ENCODE measurements at places on chromosomes 4 and X.

DNA sequence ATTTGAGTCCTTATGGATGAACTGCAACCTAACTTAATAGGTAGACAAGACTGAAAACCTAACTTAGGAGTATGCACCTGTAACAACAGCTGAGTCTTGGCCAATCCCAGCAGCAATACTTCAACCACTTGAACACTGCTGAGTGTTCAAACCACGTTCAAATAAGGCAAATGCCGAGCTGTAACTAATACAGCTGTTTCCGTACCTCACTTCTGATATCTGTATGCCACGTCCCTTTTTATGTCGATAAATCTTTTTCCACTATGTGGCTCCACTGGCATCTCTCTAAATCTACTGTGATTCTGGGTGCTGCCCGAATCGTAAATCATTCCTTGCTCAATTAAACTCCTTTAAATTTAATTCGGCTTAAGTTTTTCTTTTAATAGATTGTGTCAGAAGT lies 459.7 kb downstream of the INPP4B start:
- no peak for DNase-seq

GRCh38 chr4:159103384-159103990 lies 608 bp downstream of the RAPGEF2 start:
- DNase-seq: no peak

- DNase-seq: no peak
Measured at GRCh38 chr4:38003102-38003501, 42.9 kb downstream of the PTTG2 start.

GRCh38 chr4:3491681-3492405 lies 28.7 kb downstream of the DOK7 start:
- no peak for DNase-seq

GRCh38 chr4:65789805-65790204 lies 119.5 kb upstream of the EPHA5 start:
- DNase-seq: no peak

DNA sequence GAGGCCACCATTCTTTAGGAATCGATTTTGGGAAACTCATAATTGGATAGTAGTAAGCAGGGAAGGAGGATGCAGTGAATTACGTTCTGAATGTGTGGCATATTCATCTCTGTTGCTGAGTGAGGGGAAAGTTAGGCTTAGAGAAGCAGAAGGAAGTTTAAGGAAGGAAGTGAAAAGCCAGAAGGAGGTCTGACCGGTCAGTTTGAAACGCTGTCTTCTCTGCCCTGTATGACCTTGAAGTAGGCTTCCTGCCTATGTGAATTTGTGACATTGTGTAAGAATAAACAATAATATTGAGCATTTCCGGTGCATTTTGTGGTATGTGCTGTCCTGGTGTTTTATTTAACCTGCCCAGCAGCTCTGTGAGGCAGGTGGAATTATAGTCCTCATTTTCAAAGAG lies 67.3 kb downstream of the PDLIM5 start:
- DNase-seq: no peak

- DNase-seq: no peak
Measured at GRCh38 chr4:10130178-10130888, 13.7 kb upstream of the WDR1 start.

- no peak for DNase-seq
Measured at GRCh38 chr4:54746218-54746617, 88.5 kb downstream of the KIT start.

DNA sequence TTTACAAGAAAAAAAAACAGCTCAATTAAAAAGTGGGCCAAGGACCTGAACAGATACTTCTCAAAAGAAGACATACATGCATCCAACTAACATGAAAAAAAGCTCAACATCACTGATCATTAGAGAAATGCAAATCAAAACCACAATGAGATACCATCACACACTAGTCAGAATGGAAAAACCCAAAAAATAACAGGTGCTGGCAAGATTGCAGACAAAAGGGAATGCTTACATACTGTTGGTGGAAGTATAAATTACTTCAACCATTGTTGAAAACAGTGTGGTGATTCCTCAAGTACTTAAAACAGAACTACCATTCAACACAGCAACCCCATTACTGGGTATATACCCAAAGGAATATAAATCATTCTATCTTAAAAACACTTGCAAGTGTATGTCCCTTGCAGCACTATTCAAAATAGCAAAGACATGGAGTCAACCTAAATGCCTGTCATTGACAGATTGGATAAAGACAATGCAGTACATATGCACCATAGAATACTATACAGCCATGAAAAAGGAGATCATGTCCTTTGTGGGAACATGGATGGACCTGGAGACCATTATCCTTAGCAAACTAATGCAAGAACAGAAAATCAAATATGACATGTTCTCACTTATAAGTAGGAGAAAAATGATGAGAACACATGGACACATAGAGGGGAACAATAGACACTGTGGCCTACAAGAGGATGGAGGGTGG lies 97.6 kb downstream of the RAB28 start:
- no peak for DNase-seq

DNA sequence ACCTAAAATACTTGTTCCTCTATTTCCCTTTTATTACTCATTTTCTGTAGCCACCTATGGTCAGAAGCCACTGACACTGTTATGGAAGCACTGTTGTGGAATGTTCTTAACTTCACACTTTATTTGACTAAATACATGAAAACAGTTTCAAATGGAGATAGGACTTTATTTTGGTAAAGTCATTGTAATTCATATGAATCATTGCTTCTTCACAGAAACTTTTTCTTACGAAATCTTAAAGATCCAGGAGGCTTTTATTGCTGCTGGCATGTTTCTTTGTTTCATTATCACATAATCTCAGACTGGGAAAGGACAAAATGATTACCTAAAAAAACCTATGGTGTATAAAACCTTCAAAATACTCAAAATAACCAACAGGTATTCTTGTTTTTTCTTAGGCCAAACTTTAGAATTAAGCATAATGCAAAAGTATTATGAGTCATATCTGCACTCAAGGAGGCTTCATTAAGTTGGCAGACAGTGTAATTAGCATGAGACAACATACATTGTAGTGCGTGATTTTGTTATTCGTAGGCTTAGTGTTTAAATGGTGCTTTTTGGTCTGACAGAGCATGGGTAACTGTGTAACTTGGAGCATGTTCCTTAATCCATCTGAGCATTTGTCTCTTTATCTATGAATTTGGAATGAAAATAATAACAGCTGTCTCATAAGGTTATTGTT lies 58.0 kb downstream of the SH3BGRL start:
- DNase-seq: no peak

Data from stimulated activated CD4-positive, alpha-beta T cell treated with anti-CD3 and anti-CD28 coated beads, TNF-alpha, amount 100 ng/mL, for 48 hours (primary cell).